ENCODE measurements at places on chromosomes 11 and 22. TPM values are rescaled to one million over a fixed set of nuclear protein-coding genes. Genes with fewer than 3 reads are reported as not detected.

The TBX10 gene
- total RNA-seq: not detected

The ARHGAP20 gene
- 0.24 TPM for total RNA-seq

The KCTD14 gene
- total RNA-seq: 7.1 TPM

The SORL1 gene
- total RNA-seq: 1.3 TPM

The LARGE1 gene
- total RNA-seq: 2.9 TPM

The TTLL12 gene
- 17.9 TPM for total RNA-seq

The IL17REL gene
- total RNA-seq: not detected

All from RPMI7951 (cell line).